T-helper 22 cell (primary cell): ENCODE measurements at places on chromosomes 6 and 20.

GRCh38 chr20:31712564-31713311 is 9.9 kb downstream of the BCL2L1 start:
- no peak for DNase-seq

GRCh38 chr6:44388135-44388487 is 605 bp downstream of the CDC5L start:
- no peak for DNase-seq

DNA sequence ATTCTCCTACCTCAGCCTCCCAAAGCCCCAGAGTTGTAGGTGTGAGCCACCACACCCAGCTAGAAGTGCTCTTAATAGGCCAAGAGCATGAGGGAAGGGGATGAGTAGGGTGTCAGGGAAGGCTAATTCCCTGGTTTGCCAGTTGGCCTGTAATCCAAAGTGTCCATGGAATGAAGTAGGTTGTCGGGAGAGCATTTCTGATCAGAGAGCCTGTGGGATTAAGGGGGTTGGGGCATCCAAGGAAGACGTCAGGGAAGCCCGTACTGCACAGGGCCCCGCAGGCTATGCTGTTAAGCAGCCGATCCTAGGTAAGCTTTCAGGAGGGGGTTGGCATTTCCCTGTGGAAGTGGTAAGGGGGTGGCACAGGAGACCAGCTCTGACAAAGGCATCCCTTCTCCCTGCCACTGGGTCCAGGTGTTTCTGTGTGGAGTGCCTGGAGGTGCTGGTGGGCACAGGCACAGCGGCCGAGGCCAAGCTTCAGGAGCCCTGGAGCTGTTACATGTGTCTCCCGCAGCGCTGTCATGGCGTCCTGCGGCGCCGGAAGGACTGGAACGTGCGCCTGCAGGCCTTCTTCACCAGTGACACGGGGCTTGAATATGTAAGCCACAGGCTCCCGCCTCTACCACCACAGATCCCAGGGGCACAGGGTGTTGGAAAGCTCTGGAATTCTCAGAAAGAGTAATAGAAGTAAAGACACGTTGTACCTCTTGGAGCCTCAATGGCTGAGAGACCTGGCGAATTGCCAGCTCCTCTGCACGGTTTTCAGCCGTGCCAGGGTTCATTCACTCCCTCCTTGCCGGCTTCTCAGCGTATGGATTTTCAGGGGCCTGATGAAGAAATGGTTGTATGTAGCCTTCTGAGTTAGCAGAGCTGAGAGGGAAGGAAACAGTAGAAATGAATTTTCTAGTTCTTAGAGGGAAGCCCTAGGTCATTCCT is 21.4 kb upstream of the MAPRE1 start:
- no peak for DNase-seq

- no peak for DNase-seq
Observed at GRCh38 chr6:106161893-106162292, 75.8 kb downstream of the PRDM1 start.

DNA sequence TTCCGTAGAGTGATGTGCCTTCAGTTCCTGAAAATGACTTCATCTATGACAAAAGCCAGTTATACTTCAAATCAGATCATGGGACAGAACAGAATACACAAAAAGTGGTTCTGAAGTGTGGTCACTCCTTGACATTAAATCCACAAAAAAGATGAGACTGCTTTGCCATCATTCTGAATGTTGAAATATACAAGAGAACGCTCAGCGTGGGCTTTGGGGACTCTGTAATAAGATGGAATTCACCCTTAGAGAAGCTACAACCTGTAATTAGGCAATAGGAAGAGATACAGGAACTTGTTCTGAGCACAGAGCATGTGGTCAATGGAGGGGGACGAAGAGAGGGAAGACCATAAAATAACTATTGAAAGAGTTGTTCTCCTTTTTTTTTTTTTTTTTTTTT is 184.3 kb downstream of the CARMIL1 start:
- no peak for DNase-seq

- DNase-seq = no peak
Observed at GRCh38 chr6:23532227-23532626, 593.8 kb upstream of the NRSN1 start.

GRCh38 chr6:27290850-27291208 is 21.2 kb downstream of the POM121L2 start:
- no peak for DNase-seq

- DNase-seq = no peak
Observed at GRCh38 chr6:25166955-25167748, 112.0 kb upstream of the CARMIL1 start.
